ENCODE measurements at places on chromosomes 1 and 21.

DNA sequence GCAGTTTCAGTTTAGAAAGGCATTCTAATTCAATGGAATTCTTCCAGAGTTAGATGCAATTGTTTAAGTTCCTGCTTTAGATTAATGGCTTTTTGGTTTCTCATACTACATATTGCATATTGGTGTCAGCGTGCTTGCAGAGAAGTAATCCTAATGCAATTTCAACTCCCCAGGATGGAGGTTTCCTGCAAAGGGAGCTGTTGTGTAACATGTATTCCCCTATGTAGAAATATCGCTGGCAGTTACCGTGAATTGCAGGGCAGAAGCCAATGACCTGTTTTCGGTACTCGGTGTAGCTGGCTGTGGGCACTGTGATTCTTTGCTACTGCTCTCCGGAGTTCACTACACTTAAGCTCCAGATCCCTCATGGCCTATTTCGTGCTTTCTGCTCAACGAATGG is 256.1 kb upstream of the PTBP2 start:
- no peak for DNase-seq

- DNase-seq: no peak
Observed at GRCh38 chr1:243710467-243710866, 139.6 kb downstream of the AKT3 start.

DNA sequence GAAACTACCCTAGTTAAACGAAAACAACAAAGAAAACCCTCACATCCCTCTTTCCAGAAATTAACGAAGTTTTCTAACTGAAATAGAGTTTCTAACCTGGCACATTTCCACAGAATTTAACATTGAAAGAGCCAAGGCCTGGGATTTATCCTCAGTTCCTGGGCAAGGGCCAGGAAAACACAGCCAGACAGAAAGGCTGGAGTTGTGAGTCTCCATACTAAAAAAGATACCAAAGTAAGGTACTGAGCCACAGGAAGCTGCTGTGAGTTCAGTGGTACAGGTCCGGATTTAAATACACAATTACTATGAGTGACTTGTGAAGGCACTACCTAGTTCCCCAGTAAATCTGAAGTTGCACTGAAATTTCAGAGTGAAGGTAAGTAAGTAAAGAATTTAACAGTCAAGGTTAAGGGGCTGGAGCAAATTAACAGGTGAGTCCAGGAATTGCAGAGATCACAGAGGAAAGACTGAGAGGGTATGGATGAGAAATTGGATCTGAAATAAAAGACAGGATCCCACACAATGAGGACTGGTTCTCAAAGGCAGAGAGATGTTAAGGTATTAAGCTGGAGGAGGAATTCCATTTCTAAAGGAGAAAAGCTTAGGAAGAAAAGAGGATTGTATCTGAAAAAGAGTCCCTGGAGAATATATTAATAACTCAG is 905 bp downstream of the LIX1L start:
- no peak for DNase-seq

- peak; percentile 63 for DNase-seq
Observed at GRCh38 chr1:145960468-145961108, 2.8 kb upstream of the LIX1L start.

- no peak for DNase-seq
Observed at GRCh38 chr1:61053712-61054600, 28.4 kb upstream of the NFIA start.

DNA sequence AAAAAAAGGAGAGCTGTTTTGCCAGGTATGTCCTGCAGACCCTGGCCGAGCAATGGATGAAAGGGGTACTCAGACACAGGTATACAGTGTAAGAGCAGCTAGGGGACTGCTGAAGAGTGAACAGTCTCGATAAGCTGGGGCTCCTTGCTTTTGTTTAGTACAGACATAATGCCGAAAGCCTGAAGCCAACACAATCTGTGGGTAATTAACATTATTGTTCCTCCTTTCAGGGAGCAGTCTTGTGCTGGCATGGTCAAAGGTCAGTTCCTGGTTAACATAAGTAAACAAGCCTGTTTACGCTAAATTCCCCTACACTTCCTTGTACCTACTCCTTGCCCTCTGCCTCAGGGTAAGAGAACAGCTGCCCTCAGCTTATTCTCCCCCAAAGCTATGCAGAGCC is 272.3 kb upstream of the ST6GALNAC5 start:
- DNase-seq: no peak

GRCh38 chr1:225426395-225427234 is 1.2 kb downstream of the LBR start:
- DNase-seq: peak; percentile 25

GRCh38 chr1:54810153-54810942 is 9.2 kb upstream of the TTC22 start:
- DNase-seq: peak; percentile 79

GRCh38 chr1:161218301-161219077 is 3.4 kb downstream of the FCER1G start:
- no peak for DNase-seq

GRCh38 chr1:238789916-238790667 is 596.3 kb upstream of the CHRM3 start:
- DNase-seq: no peak

- DNase-seq: no peak
Observed at GRCh38 chr1:43274125-43274803, 4.5 kb downstream of the TMEM125 start.

DNA sequence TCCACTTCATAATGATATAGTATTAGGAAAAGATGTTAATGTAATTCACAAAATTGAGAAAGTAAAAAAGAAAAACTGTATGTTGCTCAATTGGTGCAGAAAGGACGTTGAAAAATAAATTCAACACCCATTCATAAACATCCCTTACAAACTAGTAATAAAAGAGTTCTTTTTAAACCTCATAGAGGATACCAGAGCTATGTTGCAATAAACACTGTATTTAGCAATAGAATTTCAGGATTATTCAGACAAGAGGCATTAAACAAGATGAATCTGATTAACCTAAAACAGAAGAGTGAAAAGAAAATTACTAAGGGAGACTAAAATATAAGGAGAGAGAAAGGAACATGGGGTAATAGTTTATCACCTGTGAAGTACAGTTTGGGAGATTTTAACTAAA is 154.8 kb downstream of the NTPCR start:
- DNase-seq: no peak

- DNase-seq: no peak
Observed at GRCh38 chr1:7317888-7318287, 453.2 kb upstream of the VAMP3 start.

DNA sequence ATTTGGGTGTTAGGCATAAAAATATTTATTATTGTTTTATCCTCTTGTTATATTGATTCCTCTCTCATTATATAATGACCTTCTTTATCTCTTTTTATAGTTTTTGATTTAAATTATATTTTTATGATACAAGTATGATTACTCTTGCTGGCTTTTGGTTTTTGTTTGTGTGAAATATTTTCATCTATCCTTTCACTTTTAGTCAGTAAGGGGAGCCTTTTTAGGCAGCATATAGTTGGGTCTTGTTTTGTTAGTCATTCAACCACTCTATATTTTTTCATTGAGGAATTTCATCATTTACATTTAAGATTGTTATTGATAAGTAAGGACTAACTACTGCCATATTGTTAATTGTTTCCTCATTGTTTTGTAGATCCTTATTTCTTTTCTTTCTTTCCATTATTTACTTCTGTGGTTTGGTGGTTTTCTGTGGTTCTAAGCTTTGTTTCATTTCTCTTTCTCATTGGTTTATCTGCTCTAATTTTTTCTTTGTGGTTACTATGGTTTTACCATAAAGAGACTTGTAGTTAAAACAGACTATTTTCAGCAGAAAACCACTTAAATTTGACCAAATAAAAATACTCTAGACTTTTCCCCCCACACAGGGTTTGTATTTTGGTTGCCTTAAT is 593.1 kb downstream of the NUF2 start:
- no peak for DNase-seq

DNA sequence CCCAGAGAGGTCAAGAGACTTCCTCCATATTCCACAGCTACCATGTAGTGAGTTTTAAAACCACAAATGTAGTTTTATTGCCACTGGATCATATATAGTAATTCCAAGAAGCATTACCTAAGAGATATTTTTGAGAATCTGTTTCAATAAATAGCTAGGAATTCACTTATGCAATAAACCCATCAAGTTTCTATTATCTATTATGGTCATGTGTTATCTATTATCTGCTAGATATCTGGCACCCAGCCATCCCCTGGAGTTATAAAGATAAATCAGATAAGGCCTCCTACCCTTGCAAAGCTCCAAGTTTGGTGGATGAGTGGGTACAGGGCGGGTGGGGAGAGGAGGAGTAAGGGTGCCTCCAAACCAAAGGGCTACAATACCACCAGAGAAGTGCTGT is 10.3 kb upstream of the VWA5B1 start:
- DNase-seq: no peak

- DNase-seq: no peak
Observed at GRCh38 chr1:183277821-183278738, 92.0 kb downstream of the LAMC2 start.

DNA sequence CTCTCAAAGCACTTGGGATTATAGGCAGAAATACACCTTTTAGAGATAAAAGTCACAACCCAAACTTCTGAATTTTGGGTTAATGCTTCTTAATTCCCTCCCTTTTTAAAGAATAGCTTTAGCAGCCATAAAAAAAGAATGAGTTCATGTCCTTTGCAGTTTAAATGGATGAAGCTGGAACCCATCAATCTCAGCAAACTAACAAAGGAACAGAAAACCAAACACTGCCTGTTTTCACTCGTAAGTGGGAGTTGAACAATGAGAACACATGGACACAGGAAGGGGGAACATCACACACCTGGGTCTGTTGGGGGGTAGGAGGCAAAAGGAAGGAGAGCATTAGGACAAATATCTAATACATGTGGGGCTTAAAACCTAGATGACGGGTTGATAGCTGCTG is 55.8 kb downstream of the SLC27A3 start:
- DNase-seq: no peak

- no peak for DNase-seq
Observed at GRCh38 chr21:45019887-45020537, 54.4 kb upstream of the ADARB1 start.

- DNase-seq: no peak
Observed at GRCh38 chr1:171355727-171356126, 41.7 kb downstream of the FMO4 start.

DNA sequence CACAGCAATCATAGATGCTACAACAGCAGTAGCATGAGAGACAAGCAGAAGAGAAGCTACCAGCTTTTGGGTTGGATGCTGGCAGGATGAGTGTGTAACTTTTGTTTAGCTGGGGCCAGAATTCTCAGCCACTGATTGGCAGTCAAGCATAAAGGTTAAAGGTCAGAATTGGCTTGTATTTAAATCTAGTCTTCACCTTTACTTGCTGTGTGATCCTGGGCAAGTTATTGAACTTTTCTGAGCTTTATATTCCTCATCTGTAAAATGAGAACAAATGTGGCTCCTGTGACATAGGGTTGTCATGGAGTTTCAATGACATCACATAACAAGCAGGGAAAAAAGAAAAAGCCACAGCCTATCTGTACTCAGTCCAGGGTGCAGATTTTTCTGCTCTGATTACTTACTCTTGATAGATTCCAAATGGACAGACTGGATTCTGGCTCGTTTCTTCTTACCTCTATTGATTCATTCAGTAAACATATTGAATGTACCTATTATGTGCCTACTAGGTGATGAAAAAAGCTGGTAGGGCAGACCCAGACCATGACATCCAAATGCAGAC is 2.8 kb upstream of the AZIN2 start:
- DNase-seq: no peak

- no peak for DNase-seq
Observed at GRCh38 chr1:212221801-212222200, 63.4 kb upstream of the PPP2R5A start.

DNA sequence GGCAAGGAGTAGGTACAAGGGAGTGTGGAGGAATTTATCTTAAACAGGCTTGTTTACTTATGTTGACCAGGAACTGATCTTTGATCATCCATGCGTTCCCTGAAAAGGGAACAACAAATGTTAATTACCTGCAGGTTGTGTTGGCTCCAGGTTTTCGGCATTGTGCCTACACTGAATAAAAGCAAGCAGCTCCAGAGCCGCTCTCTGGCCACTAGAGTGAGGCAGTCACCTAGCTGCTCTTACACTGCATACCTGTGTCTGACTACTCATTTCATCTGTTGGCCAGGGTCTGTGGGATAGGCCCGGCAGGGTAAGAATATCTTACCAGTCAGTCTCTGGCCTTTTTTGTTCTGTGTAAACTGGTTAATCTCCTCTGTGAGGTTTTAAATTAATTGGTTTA is 183.6 kb downstream of the HFM1 start:
- DNase-seq: no peak

GRCh38 chr1:160219062-160219929 is 14.1 kb downstream of the PEA15 start:
- DNase-seq: peak; percentile 60

DNA sequence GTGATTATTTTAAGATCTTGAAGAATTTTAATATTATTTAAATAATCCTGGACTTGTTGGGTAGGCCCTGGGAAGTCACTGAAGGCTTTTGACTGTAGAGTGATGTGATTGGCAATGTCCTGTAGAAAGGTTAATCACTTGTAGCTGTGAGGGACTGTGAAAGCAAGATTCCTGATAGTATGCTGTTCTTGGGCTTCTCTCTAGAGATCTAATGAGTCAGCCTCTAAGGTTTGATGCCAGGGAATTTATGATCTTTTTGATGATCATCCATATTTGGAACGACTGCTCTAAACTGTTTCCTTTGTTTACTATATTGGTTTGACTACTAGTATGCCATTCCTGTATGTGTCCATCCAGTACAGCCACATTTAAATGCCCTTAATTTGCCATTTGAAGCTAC is 56.5 kb downstream of the CAMSAP2 start:
- DNase-seq: no peak

GRCh38 chr21:42777064-42777756 is 102.1 kb downstream of the WDR4 start:
- no peak for DNase-seq

DNA sequence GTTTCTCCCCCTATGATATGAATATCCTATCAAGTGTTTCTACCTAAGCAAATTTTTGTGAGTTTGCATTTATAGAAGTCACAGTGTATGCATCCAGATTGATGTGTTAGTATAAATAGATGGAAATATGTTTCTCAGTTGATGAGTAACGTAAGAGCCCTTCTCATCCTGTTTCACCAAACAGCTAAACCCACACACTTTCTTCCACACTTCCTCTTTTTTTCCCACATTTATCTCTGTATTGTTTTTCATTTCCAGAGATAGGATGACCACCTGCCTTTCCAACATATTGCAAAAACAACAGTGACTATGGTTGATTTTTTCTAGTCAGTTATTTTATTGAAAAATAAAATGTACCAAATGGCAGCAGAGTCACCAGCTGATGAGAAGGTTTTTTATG is 490.1 kb downstream of the NEGR1 start:
- no peak for DNase-seq

GRCh38 chr1:246213036-246213435 is 294.0 kb downstream of the SMYD3 start:
- DNase-seq: no peak

DNA sequence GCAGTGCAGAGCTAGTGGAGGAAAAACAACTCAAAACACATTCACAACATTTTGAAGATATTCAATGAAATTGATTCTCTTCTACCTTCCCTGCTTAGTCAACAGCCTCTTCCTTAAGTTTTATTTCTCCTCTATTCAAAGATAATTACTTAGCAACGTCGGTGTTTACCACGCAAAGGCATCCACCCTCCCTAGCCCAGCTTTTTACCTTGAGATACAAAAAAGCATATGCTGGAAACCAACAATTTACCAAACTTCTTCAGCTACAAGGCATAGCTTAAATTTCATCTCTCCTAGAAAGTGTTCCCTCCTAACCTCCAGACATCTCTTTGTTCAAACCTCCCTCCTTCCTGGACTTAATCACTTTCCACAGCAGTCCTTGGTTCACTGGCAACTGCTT is 102.8 kb upstream of the SOD1 start:
- no peak for DNase-seq

GRCh38 chr1:9883585-9884449 is 26.3 kb downstream of the CTNNBIP1 start:
- DNase-seq: no peak
